ENCODE measurements at places on chromosomes 4 and X. TPM values are rescaled to one million over a fixed set of nuclear protein-coding genes. Genes with fewer than 3 reads are reported as not detected.

Gene STARD8
- total RNA-seq: 0.98 TPM

Gene CT45A1
- total RNA-seq: not detected

Gene PORCN
- total RNA-seq: 10.8 TPM

Gene CHRNA9
- not detected for total RNA-seq

Gene TMPRSS11F
- not detected for total RNA-seq

Gene GJB1
- total RNA-seq: not detected

Data from cardiac ventricle fibroblast (primary cell).